Astrocyte of the hippocampus (primary cell): ENCODE measurements at places on chromosomes 2 and 18.

DNA sequence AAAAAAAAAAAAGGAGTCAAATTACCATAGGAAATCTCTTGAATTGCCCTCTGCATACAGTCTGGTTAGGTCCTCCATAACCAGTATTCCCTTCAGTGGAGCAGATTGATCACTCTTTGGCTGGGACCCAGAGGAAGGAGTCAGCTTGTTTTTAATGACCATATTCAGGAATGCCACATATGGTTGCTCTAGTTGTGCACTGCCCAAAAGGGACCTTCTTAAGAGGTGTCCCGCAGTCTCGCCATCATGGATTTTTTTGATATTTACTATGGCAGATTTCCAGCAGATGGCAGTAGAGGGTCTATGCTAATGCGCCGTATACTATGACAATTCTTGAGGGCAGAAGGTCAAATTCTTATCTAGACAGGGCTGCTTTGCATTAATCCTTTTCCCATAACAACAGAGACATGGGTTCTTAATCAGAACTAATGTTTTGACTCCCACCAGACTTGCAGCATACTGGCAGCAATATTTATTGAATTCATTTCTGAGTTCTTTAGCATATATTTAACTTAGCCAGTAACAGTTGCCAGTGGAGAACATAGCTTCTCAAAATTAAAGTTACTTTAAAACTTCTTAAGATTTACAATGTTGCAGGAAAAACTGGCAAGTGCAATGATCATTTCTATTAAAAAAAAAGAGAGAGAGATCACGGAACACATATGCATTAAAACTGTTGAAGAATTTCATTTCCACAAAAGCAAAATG is 31.8 kb upstream of the INPP4A start:
- peak; percentile 67 for DNase-seq

GRCh38 chr2:167945660-167946368 is 301.6 kb downstream of the STK39 start:
- no peak for DNase-seq

- DNase-seq, result no peak
These were observed 275.1 kb downstream of the TGIF1 start for GRCh38 chr18:3725115-3725514.

- no peak for DNase-seq
These were observed 31.8 kb downstream of the HDAC4 start for GRCh38 chr2:239368906-239369552.

DNA sequence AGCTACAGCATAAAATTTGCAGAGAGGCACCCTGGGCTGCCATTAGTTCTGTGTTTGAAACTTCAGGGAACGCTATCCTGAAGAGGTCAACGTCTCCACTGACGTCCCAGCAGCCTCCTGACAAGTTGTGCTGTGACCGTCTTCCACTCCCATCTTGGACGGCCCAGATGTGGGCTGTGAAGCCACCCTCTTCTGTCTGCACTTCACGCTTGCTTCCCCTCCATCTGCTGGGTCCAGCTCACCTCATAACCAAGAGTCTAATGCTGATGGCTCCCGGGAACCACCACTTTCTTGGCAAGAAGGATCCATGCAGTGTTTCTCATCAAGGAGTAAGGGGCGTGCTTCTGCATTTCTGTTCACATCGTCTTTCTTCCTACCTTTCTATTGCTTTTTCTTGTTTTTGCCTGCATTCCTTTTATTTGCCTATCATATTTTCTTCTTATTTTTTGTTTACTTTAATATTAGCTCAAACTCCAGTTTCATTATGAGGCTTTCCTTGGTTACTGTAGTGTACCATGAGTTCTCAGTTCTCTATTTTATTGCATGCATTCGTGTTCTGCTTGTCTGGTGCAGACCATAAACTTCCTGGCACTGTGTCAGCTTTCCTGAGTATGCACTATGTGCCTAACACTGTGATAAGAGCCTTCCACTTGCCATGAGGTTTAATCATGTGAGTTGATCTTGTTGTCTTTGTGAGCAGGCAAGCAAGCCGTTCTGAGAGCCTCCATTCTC is 631.8 kb upstream of the RAB6C start:
- no peak for DNase-seq

DNA sequence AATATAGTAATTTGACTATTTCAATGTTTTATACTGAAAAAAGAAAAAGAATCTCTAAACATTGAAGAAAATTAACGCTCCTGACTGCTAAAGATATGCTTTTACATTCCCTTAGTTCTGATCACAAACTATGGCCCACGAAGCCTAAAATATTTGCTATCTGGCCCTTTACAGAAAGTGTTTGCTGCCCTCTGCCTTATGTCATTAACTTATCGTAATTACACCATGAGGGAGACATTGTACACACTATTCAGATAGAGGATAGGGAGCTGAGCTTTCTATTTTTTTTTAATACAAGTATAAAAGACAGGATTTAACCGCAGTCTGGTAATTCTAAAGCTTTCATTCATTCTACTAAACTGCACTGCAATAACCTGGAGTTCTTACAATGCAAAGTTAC is 393.1 kb upstream of the DCC start:
- no peak for DNase-seq

GRCh38 chr2:74418312-74418711 is 3.1 kb downstream of the C2orf81 start:
- no peak for DNase-seq

DNA sequence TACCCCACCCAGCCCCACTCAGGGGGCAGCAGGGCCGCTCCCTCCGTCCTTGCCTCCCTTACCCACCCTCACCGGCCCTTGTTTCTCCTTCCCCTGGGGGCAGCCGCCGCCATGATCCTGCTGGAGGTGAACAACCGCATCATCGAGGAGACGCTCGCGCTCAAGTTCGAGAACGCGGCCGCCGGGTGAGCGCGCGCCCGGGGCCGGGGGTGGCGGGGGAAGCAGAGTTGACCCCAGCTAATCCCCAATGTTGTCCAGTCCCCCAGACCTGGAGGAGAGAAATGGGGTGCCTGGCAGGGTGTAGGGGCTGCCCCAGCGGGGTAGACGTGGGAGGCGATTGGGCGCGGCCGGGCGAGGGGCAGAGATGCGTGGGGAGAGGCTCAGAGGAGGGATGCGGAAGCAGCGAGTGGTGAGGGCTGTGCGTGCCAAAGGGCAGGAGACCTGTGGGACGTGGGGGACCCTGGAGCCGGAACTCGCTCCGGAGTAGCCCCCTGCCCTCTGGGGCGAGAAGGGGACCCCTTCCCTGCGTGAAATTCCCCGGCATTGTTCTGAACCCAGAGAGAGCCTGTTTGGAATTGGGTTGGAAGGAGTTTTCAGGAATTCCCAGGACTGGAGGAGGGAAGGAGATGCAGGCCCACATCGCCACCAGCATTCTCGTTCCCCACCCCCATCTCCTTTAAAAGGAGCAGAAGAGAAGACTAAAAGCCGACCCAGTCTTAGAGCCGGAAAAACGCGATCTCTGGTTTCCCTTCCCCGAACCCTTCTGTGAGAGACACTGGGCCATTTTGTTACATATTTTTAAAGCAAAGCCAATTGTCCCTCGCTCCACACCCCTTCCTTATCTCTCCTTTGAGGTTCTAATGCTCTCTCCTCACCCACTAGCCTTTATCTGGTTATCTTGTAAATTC is 625 bp downstream of the ARPC2 start:
- peak; percentile 61 for DNase-seq

GRCh38 chr2:105375001-105375561 is 23.8 kb downstream of the FHL2 start:
- DNase-seq, result no peak

DNA sequence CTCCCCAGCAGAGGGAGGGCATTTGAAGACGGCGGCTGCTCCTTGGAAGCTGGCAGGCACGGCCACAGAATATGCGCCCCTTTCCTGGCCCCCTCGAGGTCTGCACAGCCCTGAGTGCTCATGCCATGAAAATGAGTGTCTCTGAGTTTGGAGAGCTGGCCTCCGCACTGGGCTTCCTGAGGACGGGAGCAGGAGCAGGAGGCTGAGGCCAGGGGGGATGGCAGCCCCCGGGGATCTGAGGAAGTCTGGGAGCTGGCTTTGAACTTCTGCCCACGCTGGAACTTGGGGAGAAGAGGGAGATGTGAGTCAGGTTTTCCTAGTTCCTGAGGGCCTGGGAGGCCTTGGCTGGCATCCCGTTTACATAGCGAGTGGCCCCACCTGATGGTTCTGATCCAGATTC is 47.0 kb downstream of the RRM2 start:
- DNase-seq, result peak; percentile 52

DNA sequence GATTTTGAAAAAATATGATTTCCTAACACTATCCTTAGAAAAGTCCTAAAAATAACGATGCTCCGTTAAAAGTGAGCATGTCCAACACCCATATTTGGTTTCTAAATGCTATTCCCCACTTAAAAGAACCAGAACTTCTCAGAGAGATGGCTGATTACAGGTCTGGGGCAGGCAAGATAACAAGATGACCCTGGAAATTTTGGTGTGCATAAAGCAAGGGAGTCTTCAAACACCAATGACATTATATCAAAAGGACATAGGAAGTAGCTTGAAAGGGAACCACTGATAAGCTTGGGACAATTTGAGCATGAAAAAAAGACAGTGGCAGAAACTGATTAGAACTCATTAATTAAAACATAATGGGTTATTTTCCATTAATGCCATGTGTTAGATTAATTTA is 17.9 kb downstream of the STK17B start:
- DNase-seq, result no peak

- no peak for DNase-seq
These were observed 86.7 kb upstream of the ZEB2 start for GRCh38 chr2:144606466-144607095.

DNA sequence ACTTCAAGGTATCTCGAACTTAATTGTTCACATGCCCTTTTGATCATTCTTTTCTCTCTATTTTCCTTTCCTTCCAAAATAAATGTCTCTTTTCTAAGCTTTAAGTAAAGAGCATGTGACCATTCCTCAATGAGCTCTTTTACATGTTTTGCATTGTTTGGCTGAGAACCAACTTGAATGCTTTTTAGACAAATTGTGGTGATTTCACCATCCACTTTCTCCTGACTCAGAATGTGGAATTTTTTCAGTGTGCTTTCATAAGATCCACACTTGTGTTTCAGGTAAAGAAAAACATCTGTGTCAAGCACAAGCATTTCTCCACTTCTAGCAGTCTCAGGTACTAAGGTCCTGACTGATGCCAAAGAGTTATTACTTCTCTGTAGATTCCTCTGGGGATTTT is 10.7 kb downstream of the RBM43 start:
- peak; percentile 81 for DNase-seq

DNA sequence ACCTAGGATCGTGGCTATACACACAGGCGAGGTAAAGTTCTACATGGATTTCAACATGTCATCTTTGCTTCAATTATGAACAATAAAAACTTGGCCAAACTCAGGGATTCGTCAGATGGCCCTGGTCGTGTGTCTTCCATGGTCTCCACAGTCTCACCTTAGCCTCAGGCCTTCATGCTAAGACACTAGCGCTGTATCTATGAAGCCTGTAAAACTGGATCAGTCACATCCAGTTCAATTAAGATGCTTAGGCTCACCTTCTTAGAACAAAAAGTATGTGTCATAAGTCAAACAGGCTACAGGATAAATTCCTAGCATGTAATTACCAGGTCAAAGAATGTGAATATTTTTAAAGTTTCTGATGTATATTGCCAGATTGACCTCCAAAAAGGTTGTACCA is 113.7 kb upstream of the NRP2 start:
- no peak for DNase-seq

GRCh38 chr2:239162976-239163687 is 237.7 kb downstream of the HDAC4 start:
- DNase-seq, result no peak

- no peak for DNase-seq
These were observed 33.4 kb upstream of the ST3GAL5 start for GRCh38 chr2:85922199-85922598.

GRCh38 chr2:51145761-51146160 is 113.8 kb upstream of the NRXN1 start:
- DNase-seq, result no peak

GRCh38 chr2:102891296-102891695 is 129.5 kb downstream of the TMEM182 start:
- DNase-seq, result peak; percentile 83

- no peak for DNase-seq
These were observed 626.6 kb upstream of the GYPC start for GRCh38 chr2:126029316-126029715.

DNA sequence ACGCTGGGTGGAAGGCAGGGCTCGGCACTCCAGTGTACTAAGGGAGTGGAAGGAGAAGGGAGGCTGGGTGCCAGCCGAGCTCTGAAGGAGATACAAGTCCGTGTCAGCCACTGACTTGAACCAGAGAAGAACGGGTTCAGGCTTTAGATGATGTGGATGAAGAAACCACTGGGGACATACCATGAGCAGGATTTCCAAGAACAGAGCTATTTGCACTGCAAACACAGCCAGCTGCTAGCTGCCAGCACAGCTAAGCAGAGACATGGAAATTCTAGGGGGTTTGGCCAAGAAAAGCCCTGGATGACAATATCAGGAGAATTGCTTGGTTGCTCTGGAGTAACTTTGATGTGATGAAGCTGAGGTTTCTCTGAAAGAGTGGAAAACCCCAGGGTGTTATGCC is 5.2 kb downstream of the CD207 start:
- no peak for DNase-seq

DNA sequence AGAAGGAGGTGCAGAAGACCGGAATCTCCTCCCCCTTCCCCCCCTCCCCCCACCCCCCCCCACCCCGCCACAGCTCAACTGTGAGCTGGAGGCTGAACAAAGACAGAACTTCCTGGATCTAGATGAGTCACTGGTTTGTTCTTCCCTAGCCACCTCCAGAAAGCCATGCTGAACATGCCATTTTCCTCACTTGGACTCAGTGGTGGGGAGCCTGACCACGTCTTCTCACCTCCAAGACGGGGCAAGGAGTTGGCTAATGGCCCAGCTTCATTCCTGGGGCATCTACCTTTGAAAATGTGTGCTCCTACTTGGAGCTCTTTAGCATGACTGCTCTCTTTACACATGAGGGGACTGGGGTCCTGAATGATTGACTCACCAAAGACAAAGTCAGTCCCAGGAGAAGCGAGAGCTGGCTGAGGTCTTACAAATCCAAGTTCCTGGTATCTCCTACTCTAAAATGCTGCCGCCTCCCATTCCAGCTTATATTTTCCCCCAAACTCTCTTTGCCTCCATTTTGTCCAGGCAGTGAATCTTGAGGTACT is 22.6 kb upstream of the FZD5 start:
- DNase-seq, result peak; percentile 87

DNA sequence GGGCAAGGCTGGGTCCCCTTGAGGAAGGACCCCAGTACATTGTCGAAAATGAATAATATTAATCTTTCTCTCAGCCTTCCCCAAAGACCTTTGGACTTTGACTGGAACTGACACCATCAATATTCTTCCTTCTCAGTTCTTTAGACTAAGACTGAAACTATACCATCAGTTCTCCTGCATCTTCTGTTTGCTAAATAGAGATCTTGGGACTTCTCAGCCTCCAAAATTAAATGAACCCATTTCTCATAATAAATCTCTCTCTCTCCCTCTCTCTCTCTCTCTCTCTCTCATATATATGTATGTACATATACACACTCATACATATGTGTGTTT is 39.7 kb upstream of the VRK2 start:
- DNase-seq, result no peak
